B cell (primary cell): ENCODE measurements at places on chromosomes 12 and 14. TPM values are rescaled to one million over a fixed set of nuclear protein-coding genes. Genes with fewer than 3 reads are reported as not detected.

DNA sequence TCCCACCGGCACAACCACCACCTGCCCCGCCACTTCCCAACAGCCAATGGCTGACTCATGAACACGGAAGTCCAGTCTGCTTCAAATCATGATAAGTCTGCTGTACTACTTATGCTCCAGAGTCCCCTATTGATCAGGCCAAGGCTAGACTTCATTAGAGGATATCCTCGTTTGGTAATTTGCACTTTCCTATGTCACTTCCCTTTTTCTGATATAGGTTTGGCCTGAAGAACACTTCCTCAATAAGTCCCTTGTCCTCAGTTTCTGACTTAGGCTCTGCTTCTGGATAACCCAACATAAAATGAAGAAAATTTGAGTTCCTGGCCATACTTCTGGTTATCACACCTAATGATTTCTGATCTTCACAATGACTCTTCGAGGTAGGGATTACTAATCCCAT lies 45.3 kb downstream of the IFNG-AS1 start:
- DNase-seq = no peak

The INHBC gene
- total RNA-seq = 0.17 TPM in 1 of 2 replicates, not detected in the other

The CARMIL3 gene
- 1.0 and 1.4 TPM in 2 replicates for total RNA-seq

DNA sequence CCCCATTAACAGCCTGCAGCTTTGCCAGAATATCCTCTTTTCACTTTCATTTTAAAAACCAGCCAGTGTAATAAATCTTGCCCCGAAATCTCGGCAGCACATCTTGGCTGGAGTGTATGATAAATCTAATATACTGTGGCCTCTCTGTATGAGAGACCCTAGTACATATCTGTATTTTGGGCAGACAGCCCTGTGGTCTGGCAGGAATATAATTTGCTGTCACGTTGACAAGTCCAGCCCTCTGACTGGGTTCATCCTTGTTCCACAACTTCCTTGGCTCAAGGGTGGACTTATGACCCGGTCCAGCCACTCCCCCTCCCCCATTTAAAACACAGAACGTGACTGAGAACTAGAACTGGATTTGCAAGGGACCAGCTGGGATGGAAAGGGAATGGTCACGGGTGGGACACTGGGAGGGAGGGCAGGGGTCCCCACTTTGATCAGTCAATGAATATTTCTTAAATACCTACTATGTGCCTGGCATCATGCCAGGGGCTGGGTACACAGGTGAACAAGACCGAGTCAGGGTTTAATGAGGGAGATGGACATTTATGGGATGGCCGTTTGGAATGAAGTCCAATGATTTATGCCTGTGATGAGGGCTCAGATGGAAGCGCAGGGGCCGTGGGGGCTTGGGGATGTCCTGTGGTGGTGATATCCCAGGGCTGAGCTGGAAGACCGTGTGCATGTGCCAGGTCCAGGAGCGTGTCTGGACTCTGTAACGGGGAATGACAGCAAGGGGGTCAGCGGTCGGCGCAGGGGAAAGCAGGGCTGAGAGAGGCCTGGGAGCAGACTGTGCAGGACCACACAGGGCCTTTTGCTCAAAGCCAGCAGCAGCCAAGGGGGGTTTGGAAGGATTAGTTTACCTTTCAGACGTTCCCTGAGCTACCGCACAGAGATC lies 190.5 kb downstream of the PHETA1 start:
- no peak for DNase-seq

- DNase-seq = no peak
Observed at GRCh38 chr12:47903151-47903611, 1.6 kb downstream of the VDR start.

The SRGAP1 gene
- total RNA-seq = 0.22 and 0.24 TPM in 2 replicates

- DNase-seq = no peak
Observed at GRCh38 chr12:88036353-88036965, 7.3 kb upstream of the C12orf50 start.

- no peak for DNase-seq
Observed at GRCh38 chr14:32784405-32784804, 154.3 kb upstream of the NPAS3 start.

DNA sequence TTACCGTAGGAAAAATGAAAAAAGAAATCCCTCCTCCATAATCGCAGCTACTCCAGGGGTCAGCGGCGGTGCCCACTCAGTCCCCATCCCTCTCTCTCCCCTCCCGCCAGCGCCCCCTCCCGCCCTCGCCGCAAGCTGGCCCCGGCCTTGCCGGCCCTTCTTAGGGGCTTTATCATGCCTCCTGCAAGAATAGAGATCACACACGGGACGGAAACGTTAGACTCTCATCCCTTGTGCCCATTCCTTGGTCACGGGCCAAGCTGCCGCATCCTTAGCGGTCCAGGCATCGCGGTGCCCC lies 692 bp upstream of the COX14 start:
- DNase-seq = no peak

The SAMD15 gene
- 0.96 and 1.00 TPM in 2 replicates for total RNA-seq

GRCh38 chr12:93121729-93122488 lies 192.8 kb upstream of the EEA1 start:
- DNase-seq = no peak

GRCh38 chr12:68536885-68537485 lies 73.7 kb upstream of the RAP1B start:
- DNase-seq = no peak

GRCh38 chr12:91413581-91414546 lies 231.2 kb upstream of the DCN start:
- DNase-seq = no peak

The IQSEC3 gene
- total RNA-seq = 0.15 and 1.8 TPM in 2 replicates

The HNF1A gene
- not detected in 2 replicates for total RNA-seq

DNA sequence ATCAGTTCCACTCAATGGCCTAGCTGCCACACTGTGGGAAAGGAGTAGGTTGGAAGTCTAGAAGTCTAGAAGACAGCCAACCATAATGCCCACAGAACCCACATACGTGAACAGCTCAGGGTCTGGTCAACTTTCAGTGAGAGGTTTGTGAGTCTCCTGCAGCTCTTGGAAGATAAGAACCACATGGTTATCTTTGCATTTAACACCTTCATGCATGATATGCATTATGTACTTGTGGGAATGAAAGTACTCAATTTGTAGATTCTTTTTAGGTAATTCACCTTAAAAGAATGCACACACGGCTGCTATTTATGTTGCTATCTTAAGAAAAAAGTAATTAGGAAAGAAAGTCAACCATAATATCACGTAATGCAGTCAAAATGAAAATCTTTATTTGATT lies 126.7 kb downstream of the ESRRB start:
- no peak for DNase-seq

DNA sequence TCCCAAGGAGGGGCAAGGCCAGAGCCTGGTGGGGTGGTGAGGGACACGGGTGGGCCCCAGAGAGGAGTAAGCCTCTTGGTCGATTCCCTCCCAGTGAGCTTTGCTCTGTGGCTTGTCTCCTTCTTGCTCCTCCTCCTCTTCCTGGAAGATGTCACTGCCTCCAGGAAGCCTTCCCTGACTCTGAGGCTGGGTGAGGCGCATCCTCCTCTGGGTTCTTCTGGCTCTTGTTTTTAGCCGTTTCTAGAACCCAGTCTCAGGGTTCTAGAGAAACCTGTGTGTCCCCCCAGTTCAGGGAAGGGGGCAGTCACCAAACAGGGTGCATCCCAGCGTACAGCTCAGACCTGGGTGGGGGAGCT lies 12.6 kb downstream of the KIF26A start:
- DNase-seq = no peak
